ENCODE measurements at places on chromosomes 16 and 17. TPM values are rescaled to one million over a fixed set of nuclear protein-coding genes. Genes with fewer than 3 reads are reported as not detected.

Gene KIF22
- 43.3 TPM for total RNA-seq

Gene SLC38A8
- total RNA-seq = not detected

Gene TMEM98
- 320 TPM for total RNA-seq

Gene KRTAP16-1
- not detected for total RNA-seq

Gene ABCC12
- total RNA-seq = not detected

Gene CLEC18C
- not detected for total RNA-seq

Gene BBS2
- 39.0 TPM for total RNA-seq

Gene FOXJ1
- total RNA-seq = 1.6 TPM

Gene CCDC200
- total RNA-seq = not detected

Gene CCL4L2
- 12.2 TPM for total RNA-seq

Gene HASPIN
- 1.5 TPM for total RNA-seq

Gene SLC13A2
- 1.2 TPM for total RNA-seq

Gene CA5A
- total RNA-seq = 1.7 TPM

Gene ACSM2A
- 25.5 TPM for total RNA-seq

Gene GAS7
- 25.9 TPM for total RNA-seq

Gene PABPN1L
- not detected for total RNA-seq

Gene CSH2
- total RNA-seq = 1.4 TPM

Gene MPV17L
- 2.6 TPM for total RNA-seq

Gene CLEC3A
- total RNA-seq = 3.5 TPM

Gene KRT39
- total RNA-seq = not detected

Data from hepatocyte (in vitro differentiated cells).